Stimulated activated CD4-positive, alpha-beta T cell treated with anti-CD3 and anti-CD28 coated beads, Interleukin-12 subunit alpha, Interleukin-12 subunit beta, amount 100 ng/mL, for 48 hours (primary cell): ENCODE measurements at places on chromosomes 6 and 20.

DNA sequence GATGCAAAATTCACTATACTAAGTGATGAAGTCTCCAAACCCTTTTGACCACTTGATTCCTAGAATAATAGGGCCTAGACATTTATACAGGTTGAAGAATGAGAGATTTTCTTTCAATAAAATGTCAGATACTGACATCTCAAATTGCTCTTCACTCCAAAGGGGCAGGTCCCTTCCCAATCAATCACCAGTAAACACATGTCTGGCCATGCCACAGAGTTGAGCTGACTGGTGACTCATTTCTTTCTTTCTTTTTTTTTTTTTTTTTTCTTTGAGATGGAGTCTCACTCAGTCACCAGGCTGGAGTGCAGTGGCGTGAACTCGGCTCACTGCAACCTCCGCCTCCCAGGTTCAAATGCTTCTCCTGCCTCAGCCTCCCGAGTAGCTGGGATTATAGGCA, 388.6 kb upstream of the BTBD3 start:
- no peak for DNase-seq

- DNase-seq: no peak
Measured at GRCh38 chr20:8790442-8791074, 278.3 kb upstream of the PLCB4 start.

GRCh38 chr6:36666826-36667591, 11.5 kb upstream of the CDKN1A start:
- DNase-seq: no peak

DNA sequence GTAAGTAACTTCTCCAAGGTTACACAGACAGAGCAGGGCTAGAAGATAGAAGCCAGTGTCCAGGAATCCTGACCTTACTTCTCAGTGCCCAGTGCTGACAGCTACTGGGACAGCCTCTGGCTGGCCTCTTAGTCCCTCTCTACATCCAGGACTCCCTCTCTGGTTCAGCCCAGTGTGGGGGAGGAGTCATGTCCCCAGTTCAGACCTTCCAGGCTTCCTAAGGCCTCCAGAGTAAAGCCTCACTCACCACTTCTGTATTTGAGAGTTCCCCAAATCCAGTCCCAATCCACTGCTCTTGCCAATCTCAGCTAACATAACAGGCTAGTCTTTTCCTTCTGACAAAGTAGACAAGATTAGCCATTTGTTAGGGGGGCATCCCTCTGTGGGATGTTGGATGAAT, 36.9 kb upstream of the EPB41L1 start:
- DNase-seq: no peak

GRCh38 chr20:51512645-51513044, 29.9 kb downstream of the NFATC2 start:
- DNase-seq: no peak

DNA sequence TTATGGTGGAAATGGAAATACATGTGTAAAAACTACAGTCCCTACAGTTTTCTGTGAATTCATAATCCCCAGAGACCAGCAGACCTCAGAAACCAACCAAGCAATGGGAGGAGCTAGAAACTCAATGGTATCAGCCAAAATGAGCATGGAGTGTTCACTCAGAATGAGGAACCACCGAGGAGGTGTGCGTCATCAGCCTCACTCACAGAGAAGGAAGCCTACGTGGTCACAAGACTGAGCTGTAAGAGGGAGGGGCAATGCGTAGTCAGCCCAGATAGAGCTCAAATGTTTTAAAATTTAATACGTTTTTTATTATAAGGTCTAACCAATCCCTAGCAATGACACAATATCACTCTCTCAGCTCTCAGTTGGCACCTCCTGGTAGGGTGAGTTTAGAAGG, 17.4 kb downstream of the MYLK4 start:
- DNase-seq: peak; percentile 42

DNA sequence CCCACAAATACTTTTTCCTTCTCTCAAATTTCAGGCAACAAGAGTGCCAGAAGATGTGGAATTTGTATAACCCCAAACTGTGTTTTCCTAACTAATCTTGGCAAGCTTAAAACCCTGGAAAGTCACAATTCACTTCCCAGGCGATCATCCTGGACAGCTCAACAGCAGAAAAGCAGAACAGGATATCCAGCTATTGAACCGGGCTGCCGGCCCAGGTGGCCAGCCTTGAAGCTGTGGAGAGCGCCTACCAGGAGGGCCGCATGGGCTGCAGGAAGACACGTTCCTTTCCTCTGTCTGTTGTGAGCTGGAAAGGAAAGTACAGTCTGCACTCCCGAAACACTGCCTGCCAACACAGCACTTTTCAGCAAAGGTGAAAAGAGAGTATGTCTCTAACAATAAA, 719.7 kb upstream of the MARCKS start:
- no peak for DNase-seq

GRCh38 chr20:40766790-40767614, 78.0 kb upstream of the MAFB start:
- no peak for DNase-seq

DNA sequence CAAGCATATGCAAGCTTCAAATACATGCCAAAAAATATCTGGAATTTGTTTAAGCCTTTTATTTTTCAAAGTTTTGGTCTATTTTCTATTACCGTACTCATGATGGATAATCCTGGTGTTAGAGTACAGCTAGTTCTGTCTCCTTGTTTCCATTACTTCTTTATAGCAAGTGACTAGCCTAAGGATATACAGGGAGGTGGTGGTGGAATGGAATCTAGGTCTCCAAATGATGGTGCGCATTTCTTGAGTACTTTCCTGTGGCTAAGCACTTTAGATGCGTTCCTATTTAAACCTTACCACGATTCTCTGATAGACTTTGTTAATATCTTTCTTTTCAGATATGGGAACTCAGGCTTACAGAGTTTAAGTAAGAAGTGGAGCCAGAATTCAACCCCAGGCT, 3.5 kb downstream of the SLC16A10 start:
- DNase-seq: no peak

- DNase-seq: no peak
Measured at GRCh38 chr6:38567436-38567835, 72.3 kb downstream of the BTBD9 start.

- DNase-seq: no peak
Measured at GRCh38 chr6:93792746-93793145, 373.4 kb upstream of the EPHA7 start.

GRCh38 chr6:37021356-37022129, 16.1 kb downstream of the FGD2 start:
- peak; percentile 72 for DNase-seq
